ENCODE measurements at places on chromosomes 1 and 21.

DNA sequence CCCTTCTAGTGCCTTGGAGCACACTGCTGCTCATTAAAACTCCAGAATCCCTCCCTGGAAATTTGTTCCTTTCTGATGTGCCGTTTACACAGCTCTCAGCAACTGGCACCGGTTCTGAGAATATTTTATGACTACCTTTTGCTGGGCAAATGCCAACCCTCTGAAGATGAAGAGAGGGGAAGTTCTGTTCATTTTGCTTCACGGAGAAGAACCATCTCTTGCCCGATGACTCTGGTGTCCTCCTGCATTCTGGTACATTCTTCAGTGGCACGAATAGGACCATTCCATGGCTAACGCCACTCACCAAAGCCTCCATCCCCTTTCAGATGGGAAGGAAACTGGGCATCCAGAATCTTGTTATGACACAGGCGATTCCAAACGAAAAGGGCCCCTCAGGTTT, 96.2 kb upstream of the SIM2 start:
- no peaks in the 10 kb centered on the region for H3K4me1 ChIP-seq
- no peaks in the 10 kb centered on the region for H3K36me3 ChIP-seq
- no peak overlapping the region for H3K27ac ChIP-seq
- no peaks in the 10 kb centered on the region for H3K27me3 ChIP-seq

DNA sequence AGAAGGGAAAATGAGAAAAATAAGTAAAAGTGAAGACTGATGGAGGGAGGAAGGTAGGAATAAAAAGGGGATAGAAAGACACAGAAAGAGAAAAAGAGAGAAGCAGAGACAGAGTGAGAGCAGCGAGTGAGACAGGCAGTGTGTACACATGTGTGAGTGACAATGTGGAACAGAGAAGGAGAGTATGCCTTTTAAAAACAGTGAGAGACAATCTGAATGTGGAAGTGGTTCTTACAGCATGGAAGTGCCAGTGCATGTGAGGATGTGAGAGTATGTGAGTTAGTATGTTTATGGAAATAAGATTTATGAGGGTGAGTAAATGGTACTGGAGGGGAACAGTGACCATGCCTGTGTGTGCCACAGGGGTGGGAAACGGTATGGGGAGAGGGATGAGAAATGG, 1.2 kb downstream of the NEGR1 start:
- no peak for DNase-seq
- H3K4me1 ChIP-seq, result peaks cover 6% of the 10 kb centered on the region
- no peaks in the 10 kb centered on the region for H3K36me3 ChIP-seq
- no peaks in the 10 kb centered on the region for H3K27me3 ChIP-seq
- H3K4me3 ChIP-seq, result peak overlapping the region; percentile 58
- H3K27ac ChIP-seq, result no peak overlapping the region

DNA sequence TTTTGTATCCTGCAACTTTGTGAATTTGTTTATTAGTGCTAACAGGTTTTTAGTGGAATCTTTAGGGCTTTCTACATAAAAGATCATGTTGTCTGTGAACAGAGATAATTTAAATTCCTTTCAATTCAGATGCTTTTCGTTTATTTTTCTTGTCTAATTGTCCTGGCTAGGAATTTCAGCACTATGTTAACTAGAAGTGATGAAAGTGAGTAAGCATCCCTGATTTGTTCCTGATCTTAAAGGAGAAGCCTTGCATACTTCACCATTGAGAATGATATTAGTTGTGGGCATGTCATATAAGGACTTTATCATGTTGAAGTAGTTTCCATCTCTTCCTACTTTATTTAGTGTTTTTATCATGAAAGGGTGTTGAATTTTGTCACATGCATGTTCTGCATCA, 23.6 kb upstream of the TRIM67 start:
- no peaks in the 10 kb centered on the region for H3K36me3 ChIP-seq
- no peak for DNase-seq
- H3K27me3 ChIP-seq, result no peaks in the 10 kb centered on the region
- no peak overlapping the region for H3K4me3 ChIP-seq

DNA sequence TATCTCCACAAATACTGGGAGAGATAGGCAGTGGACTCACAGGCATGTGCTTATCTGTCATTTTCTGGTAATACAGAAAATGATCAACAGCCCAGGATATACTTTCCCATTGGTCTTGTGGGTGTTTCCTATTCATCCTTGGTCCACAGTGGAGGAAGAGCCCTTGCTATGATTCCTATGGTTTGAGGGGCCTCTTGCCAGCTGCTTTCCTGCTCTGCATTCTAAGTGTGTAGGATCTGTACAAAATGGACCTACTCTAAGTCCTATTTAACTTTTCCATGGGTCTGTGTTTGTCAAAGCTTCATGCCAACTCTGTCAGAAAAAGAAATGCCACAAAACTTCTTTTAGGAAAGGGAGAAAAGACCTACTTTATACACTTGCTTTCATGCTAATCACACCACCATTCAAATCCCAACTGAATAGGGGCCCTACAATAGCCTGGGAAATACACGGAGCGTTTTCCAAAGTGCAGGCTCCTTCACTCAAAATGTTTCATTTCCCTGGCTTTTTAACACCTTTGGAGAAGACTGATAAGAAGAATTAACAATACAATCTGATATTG, 16.4 kb downstream of the PLPP3 start:
- H3K27me3 ChIP-seq, result no peaks in the 10 kb centered on the region
- no peak overlapping the region for H3K4me3 ChIP-seq
- H3K4me1 ChIP-seq, result peaks cover 34% of the 10 kb centered on the region
- no peak for DNase-seq
- peak overlapping the region; percentile 4 for H3K27ac ChIP-seq

- peak; percentile 28 for DNase-seq
- no peaks in the 10 kb centered on the region for H3K36me3 ChIP-seq
- H3K27me3 ChIP-seq, result no peaks in the 10 kb centered on the region
- peaks cover 17% of the 10 kb centered on the region for H3K4me1 ChIP-seq
Measured at GRCh38 chr1:67532452-67533216, 102.4 kb upstream of the SERBP1 start.

DNA sequence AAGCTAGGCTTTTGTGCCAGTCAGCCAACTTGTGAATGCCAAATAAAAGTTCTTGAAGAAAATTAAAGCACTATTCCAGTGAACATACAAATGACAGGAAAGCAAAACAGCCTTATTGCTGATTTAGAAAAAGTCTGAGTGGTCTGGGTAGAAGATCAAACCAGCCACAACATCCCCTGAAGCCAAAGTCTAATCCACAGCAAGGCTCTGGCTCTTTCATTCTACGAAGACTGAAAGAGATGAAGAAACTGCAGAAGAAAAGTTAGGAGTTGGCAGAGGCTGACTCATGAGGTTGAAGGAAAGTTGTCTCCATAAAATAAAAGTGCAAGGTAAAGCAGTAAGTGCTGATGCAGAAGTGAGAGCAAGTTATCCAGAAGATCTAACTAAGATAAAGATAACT, 65.9 kb downstream of the LHX4 start:
- no peak overlapping the region for H3K4me3 ChIP-seq
- DNase-seq, result no peak
- no peaks in the 10 kb centered on the region for H3K27me3 ChIP-seq
- H3K4me1 ChIP-seq, result no peaks in the 10 kb centered on the region
- no peaks in the 10 kb centered on the region for H3K36me3 ChIP-seq

DNA sequence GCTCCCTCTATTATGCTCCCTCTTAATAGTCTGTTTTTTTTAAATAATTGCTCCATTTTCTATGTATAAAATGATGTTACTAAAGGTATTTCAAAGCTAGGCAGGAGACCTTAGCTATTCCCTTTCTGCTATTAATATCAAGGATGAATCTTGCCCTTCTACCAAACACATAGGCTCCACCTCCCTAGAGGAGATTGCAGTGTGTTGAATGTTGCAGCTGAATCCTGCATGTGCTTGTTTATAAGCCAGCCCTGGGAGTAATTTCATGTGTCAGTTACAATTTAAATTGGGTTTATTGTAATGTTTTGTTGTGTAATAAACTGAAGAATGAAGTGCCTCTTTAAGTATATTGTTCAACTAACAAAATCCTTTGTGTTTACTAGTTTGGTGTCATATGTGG, 66.0 kb downstream of the TMEM200B start:
- H3K27me3 ChIP-seq, result no peaks in the 10 kb centered on the region
- no peak overlapping the region for H3K4me3 ChIP-seq
- H3K36me3 ChIP-seq, result no peaks in the 10 kb centered on the region
- H3K27ac ChIP-seq, result no peak overlapping the region
